ENCODE measurements at places on chromosomes 1 and 21.

DNA sequence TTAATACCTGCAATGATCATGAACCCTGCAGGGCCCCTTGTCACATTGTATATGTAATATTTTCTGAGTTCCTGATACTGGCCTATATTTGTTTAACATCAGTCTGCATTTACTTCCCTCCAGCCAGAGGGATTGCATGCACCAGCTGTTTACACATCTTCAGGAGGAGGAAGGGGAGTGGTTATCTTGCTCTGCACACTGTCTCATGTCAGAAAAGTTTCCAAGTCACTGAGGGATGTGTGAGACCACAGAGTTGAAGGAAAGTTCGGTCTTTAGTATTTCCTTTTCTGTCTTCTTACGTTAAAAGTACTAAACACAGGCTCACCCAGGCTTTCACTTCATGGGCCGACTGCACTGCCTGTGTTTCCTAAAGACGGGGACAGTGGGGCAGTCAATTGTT, 574.1 kb downstream of the LMO4 start:
- peak; percentile 74 for DNase-seq

- no peak for DNase-seq
Observed at GRCh38 chr1:189275796-189276195, 1201.9 kb downstream of the BRINP3 start.

- DNase-seq: no peak
Observed at GRCh38 chr1:37764888-37765441, at the start of gene EPHA10. TSS of gene EPHA10 (minus strand) at chr1:37765120. CDS start at chr1:37765066, 54 bp downstream.

DNA sequence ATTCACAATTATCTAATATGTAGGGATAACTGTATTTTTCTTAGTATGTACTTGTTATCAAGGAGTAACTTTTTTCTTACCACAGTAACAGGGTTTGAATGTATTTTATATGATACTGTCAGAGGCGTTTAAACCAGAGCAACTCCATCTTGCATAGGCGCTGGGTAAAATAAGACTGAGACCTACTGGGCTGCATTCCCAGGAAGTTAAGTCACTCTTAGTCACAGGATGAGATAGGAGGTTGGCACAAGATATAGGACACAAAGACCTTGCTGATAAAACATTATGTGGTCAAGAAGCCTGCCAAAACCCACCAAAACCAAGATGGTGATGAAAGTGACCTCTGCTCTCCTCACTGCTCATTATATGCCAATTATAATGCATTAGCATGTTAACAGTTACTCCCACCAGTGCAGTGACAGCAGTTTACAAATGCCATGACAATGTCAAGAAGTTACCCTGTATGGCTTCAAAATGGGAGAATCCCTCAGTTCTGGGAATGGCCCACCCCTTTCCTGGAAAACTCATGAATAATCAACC, 64.8 kb downstream of the RPE65 start:
- DNase-seq: no peak

- no peak for DNase-seq
Observed at GRCh38 chr1:179178183-179178582, 51.3 kb downstream of the ABL2 start.

GRCh38 chr1:168260393-168260792, 20.3 kb upstream of the TBX19 start:
- no peak for DNase-seq

DNA sequence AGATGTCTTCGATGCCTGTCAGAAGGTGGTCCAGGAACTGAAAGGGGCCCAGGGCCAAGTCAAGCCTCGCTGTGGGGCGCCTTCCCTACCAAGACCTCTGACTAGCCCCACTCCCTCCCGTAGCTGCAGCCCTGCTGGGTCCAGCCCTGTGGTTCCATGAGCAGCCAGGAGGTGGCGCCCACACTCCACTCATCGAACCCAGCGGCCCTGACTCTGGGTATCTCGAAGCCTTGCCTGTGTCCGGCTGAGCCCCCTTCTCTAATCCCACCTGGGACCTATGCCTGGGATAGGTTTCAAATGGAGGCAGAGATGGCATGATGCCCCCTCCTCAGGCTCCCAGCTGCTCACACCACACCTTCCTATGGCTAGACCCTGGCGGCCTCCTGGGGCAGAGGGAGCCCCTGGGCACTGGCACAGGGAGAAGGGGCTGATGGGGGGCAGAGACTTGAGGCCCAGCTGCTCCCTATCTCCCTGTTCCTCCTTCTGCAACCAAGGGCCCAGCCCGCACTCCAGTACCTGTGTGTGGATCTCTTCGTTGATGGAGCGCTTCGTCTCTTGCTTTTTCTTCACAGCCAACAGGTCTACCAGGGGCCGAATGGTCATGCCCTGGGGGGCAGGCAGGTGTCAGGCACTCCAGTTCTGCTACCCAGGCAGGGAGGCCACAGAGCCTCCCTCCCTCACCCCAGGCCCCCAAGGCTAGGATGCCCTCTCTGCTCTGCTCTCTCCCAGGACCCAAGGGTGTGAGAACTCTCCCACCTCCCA, 52.0 kb downstream of the SLC9A1 start:
- DNase-seq: peak; percentile 55

- DNase-seq: no peak
Observed at GRCh38 chr1:232223183-232223708, 406.7 kb downstream of the SIPA1L2 start.

GRCh38 chr1:171715813-171716251, 26.0 kb downstream of the VAMP4 start:
- no peak for DNase-seq

- DNase-seq: peak; percentile 89
Observed at GRCh38 chr1:114108751-114109255, 44.9 kb downstream of the SYT6 start.

DNA sequence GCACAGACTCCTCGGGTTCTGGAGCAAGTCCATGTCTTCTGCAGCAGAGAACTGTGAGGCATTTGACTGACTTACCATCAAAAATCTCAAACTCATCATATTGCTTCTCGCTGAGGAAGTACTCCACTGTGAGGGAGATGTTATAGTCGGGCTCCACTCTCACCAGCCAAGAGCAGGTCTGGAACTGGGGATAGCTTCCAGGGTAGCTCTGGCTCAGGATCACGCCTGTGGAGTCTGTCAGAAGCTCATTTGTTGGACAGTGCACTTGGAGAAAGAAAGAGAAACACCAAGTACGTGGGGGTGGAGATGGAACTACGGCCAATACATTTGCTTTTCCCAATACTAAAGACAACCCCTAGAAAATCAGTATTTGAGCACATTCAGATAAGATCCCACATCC, 111.1 kb downstream of the ZSCAN20 start:
- no peak for DNase-seq

DNA sequence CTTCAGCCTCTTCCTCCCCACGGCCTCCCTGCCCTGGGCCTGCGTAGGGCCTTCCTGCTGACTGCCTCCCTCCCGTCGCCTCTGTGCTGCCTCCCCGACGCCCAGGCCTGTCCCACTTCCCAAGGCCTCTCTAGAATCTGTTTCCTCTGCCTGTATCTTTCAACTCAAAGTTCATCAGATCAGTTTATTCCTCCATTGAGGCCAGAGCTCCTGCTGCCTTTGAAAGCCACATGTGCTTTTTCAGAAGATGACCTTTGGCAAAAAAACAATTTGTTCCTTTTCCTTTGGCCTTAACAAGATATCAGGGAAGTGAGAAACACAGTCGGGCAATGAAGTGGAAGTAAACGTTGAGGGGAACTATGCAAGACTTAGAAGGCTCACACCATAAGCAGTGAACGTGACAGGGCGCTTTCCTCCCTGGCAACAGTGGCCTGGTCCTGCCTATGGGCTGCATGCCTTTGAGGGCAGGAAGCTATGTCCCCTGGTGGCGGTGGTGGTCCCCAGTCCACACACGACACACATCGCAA, 85.9 kb downstream of the PSMG1 start:
- peak; percentile 91 for DNase-seq

GRCh38 chr1:36603461-36603860, 120.7 kb upstream of the CSF3R start:
- DNase-seq: no peak
